ENCODE measurements at places on chromosomes 1 and 21.

GRCh38 chr1:70666381-70667140 lies 255.5 kb downstream of the CTH start:
- no peak for DNase-seq

- no peak for DNase-seq
These were observed 86.4 kb downstream of the FAM78B start for GRCh38 chr1:166080277-166080966.

DNA sequence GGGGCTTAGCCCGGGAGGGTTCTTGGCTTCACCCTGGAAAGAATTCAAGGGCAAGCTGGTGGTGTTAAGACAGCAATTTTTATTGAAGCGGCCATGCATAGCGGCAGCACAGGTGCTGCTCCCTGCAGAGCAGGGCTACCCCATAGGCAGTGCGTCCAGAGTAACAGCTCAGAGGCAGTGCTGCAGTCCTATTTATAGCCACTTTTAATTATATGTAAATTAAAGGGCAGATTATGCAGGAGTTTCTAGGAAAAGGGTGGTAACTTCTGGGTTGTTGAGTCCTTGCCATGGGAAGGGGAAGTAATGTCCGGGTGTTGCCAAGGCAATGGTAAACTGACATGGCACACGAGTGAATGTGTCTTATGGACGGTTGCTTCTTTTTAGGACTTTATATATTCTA lies 57.0 kb downstream of the VPS26C start:
- no peak for DNase-seq

- DNase-seq = peak; percentile 66
These were observed 6.6 kb downstream of the CBR3 start for GRCh38 chr21:36141513-36141925.

- DNase-seq = peak; percentile 88
These were observed 104.9 kb upstream of the TMPRSS2 start for GRCh38 chr21:41612674-41613532.

- DNase-seq = no peak
These were observed 29.3 kb upstream of the C1QA start for GRCh38 chr1:22607154-22607553.

Data from ovary (tissue), 10 donors.